ENCODE measurements at places on chromosomes 6 and 20. TPM values are rescaled to one million over a fixed set of nuclear protein-coding genes. Genes with fewer than 3 reads are reported as not detected.

- DNase-seq: no peak
These were observed 717.6 kb upstream of the MAP3K7 start for GRCh38 chr6:91304521-91304920.

- DNase-seq: no peak
These were observed 342.5 kb upstream of the JARID2 start for GRCh38 chr6:14903176-14904038.

GRCh38 chr20:1993986-1994385 is at the start of gene PDYN:
Gene PDYN, minus strand, starts transcription at chr20:1994058. Its CDS starts 10,974 bp downstream, at chr20:1983084.
- DNase-seq: no peak

DNA sequence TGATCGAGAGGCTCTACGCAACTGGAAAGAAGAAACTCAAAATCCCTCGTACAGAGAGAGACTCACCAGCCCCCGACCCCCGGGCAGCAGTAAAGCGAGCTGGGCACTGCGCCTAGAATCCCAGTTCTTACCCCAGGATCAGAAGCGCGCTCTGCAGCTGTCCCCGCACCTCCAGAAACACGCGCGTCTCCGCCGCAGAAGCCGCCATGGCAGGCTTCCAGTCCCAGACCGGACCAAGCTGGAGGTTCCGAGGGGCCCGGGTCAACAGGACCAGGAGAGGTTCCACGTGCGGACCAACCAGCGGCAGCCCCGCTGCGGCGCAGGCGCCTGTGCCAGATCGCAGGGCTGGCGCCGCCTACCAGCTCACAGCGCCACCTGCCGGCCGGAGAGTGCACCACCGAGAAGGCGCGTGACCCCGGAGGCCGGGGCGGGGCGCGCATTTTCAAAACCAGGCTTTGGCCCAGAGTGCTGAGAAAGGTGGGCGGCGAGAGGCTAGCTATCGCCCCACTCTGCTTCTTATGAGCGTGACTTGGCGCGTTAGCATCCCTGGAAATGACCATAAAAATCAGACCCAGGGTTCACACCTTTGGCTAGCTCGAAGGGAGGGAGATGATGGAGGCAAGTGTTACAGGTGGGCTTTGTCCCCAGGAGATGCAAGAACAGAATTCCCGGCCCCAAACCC is at the start of gene UBE3D:
Gene UBE3D (minus strand): TSS at position 331 of the 682 bp plus-strand sequence. CDS start 123 bp downstream, at position 208.
- peak; percentile 94 for DNase-seq

- no peak for DNase-seq
These were observed 314.5 kb downstream of the EYA4 start for GRCh38 chr6:133555685-133556084.

DNA sequence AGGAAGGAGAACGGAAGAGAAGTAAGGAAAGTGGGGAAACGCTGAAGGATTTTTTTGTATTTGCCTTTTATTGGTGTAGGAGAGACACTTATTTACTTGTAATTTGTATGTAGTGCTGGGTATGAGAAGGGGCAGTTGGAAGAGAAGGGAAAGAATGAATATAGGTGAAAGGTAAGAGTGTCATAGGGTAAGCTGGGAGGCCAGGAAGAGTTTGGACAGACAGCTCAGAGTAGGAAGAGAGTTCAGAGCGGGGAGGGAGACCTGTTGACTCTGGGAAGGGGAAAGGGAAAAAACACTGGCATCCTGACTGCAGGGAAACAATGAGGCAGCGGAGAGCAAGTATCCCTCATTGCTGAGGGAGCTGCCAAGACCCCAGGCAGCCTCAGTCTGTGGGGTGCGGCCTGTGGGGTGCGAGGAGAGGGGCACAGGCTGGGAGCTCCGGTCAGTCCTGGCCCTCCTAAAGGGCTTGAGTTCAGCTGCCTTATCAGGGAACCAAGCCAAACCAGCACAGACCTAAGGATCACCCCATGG is 3.1 kb downstream of the TRAF3IP2 start:
- no peak for DNase-seq

GRCh38 chr6:163427498-163428254 is 13.2 kb downstream of the QKI start:
- DNase-seq: no peak

DNA sequence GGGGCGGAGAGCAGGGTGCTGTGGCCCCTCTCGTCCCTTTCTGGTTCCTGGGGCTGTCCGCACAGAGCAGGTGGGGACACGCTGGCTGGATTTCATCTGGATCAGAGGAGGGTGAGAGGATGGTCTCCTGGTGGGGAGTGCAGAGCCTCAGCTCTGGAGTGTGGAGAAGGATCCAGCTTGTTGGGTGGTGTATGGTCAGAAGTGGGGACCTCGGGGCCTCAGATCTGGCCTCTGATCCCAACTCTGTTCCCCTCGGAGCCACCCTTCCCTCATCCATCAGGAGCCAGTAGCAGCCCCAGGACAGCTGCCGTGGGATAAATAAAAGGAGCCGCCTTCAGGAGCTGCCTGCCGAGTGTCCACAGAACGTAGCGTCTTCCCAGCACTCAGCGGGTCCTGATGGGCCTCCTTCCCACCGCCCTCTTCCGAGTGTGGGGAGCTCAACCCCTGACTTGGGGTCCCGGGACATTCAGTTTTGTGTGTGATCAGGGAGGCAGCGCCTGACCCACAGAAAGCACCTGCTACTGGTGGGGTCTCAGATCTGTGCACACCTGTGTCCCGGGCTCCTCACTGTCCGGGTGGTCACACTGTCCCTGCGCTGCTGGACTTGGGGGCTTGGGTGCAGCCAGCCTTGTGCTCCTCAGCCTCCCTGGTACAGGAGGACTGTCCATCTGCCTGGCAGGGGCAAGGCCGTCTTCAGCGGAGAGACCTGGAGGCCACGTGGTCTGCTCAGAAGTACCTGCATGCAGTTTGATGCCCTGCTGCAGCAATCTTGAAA is 25.4 kb upstream of the BHLHE23 start:
- DNase-seq: no peak

GRCh38 chr6:307065-307814 is 15.0 kb downstream of the DUSP22 start:
- DNase-seq: no peak

The ZGPAT gene
- polyA plus RNA-seq: 33.7 TPM

The NINL gene
- 22.5 TPM for polyA plus RNA-seq

The RFX6 gene
- not detected for polyA plus RNA-seq
